PC-3 (cell line): ENCODE measurements at places on chromosomes 2 and 18. TPM values are rescaled to one million over a fixed set of nuclear protein-coding genes. Genes with fewer than 3 reads are reported as not detected.

DSEL gene
- 17.2 and 19.0 TPM in 2 replicates for total RNA-seq

MYOM1 gene
- total RNA-seq = 0.07 and 0.12 TPM in 2 replicates

RAMP1 gene
- total RNA-seq = 210 and 248 TPM in 2 replicates

GRCh38 chr2:118706371-118706770 lies 141.1 kb downstream of the EN1 start:
- DNase-seq = no peak
- H3K27me3 ChIP-seq = no peaks in the 10 kb centered on the region
- no peak overlapping the region for H3K27ac ChIP-seq
- H3K36me3 ChIP-seq = no peaks in the 10 kb centered on the region

DNA sequence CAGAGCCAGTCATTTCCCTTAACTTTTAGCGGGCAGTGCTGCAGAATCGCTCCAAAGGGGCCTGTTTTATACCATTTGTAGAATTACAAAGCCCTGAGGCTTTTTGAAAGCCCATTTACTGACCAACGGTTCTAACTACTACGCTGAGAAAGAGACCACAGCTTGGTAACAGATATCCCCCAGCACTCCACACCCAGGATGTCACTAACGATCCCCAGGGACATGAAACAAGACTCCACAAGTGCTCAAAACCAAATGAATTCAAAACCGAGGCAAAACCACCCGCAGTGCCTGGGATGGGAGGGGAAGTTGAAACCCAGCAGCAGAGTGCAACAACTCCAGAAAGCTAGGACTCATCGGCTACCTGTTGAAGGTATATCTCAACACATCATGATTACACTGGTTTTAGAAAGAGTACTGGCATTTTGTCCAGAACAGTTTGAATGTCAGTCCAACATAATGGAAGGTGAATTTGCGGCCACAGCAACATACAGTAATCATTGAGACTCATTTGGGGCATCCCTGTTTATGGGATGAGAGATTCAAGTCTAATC lies 33.6 kb upstream of the LRP2 start:
- H3K4me3 ChIP-seq = no peak overlapping the region
- H3K27me3 ChIP-seq = peaks cover 66% of the 10 kb centered on the region
- H3K36me3 ChIP-seq = no peaks in the 10 kb centered on the region
- no peak for DNase-seq
- H3K27ac ChIP-seq = no peak overlapping the region
- no peaks in the 10 kb centered on the region for H3K4me1 ChIP-seq

GRCh38 chr2:53234548-53234903 lies 533.1 kb upstream of the CHAC2 start:
- H3K4me1 ChIP-seq = peaks cover 22% of the 10 kb centered on the region
- H3K4me3 ChIP-seq = no peak overlapping the region
- H3K27me3 ChIP-seq = no peaks in the 10 kb centered on the region
- H3K36me3 ChIP-seq = no peaks in the 10 kb centered on the region
- DNase-seq = peak; percentile 42

GRCh38 chr2:120262150-120262549 lies 9.5 kb downstream of the RALB start:
- H3K27ac ChIP-seq = no peak overlapping the region
- no peaks in the 10 kb centered on the region for H3K27me3 ChIP-seq
- H3K4me3 ChIP-seq = no peak overlapping the region
- peaks cover 3% of the 10 kb centered on the region; the same call in 1 of the 2 replicates for H3K36me3 ChIP-seq
- 0 out of 2 replicates have a peak, but pooled peaks cover 7% of the 10 kb centered on the region for H3K4me1 ChIP-seq

DNA sequence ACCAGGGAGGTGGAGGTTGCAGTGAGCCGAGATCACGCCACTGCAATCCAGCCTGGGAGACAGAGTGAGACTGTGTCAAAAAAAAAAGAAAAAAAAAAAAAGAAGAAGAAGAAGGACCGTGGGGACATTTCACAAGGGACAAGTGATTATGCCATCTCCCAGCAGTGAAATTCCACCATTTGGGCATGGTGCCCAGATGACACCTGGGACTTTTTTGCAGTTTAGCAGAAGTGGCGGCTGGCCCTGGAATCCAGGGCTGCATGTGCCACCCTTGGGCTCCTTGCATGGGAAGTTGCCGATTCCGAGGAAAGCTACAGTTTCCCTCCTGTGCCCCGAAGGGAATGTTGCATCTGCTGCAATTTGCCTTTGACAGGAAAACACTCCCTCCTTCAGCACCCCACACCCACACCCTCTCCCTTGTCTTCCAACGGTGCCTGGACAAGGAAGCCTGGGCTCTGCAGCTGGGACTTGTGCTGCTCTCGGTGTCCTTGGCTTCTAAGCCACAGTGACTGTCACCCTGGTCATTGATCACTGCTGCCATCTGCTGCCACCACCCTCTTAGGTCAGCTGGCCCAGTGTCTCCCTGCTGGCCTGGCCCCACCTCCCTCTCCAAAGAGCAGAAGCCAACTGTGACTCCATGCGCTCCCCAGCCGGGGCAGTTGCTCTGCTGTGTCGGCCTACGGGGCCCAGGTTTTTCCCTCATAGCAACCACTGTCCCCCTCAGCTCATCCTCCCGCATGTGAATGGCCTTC lies 56.4 kb upstream of the LRRC30 start:
- H3K4me3 ChIP-seq = no peak overlapping the region
- H3K36me3 ChIP-seq = no peaks in the 10 kb centered on the region
- H3K27me3 ChIP-seq = peaks cover 55% of the 10 kb centered on the region
- DNase-seq = no peak
- no peak overlapping the region for H3K27ac ChIP-seq

DNA sequence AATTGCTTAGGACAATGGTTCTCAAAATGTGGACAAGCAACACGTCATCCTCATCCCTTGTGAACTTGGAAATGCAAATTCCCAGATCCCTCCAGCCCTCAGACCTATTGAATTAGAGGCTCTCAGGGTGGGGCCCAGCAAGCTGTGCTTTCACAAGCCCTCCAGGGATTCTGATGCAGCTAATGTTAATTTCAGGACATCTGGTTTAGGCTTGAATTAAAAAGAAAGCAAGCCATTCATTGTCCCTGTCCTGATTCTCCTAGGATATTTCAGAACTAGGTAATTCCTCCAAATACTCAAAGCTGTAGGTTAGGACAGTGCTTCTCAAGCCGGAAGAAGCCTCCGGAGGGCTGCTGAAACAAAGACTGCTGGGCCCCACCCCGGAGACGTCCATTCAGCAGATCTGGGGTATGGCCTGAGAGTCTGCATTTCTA lies 26.0 kb upstream of the GLI2 start:
- no peaks in the 10 kb centered on the region for H3K27me3 ChIP-seq
- H3K4me3 ChIP-seq = no peak overlapping the region
- H3K4me1 ChIP-seq = peaks cover 10% of the 10 kb centered on the region
- no peak overlapping the region for H3K27ac ChIP-seq
- no peak for DNase-seq
- H3K36me3 ChIP-seq = no peaks in the 10 kb centered on the region

- no peak overlapping the region for H3K4me3 ChIP-seq
- no peaks in the 10 kb centered on the region for H3K4me1 ChIP-seq
- DNase-seq = no peak
These were observed 14.6 kb downstream of the NBAS start for GRCh38 chr2:15546297-15547098.

DNA sequence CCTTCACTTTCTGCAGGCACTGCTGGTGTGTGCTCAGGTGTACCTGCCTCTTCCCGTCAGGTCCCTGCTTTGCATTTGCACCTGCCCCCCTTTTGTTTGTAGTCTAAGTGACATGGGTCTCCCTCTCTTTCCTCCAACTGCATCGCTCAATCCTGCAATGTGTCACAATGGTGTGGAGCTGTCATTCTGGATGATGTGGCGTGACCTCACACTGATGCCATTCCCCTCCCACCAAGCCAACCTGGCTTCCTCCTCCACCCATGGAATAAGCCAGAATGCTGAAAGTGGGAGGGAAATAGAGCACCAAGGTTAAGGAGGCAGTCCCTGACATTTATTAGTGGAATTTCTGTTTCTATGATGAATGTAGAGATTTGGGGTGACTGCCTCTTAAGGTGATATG lies 156.7 kb downstream of the ZBTB7C start:
- no peaks in the 10 kb centered on the region for H3K4me1 ChIP-seq
- no peak overlapping the region for H3K4me3 ChIP-seq
- DNase-seq = no peak
- H3K27me3 ChIP-seq = no peaks in the 10 kb centered on the region

- peak overlapping the region; percentile 59 for H3K27ac ChIP-seq
- no peaks in the 10 kb centered on the region for H3K27me3 ChIP-seq
These were observed 83.8 kb downstream of the CLHC1 start for GRCh38 chr2:55148269-55148668.

GRCh38 chr18:75405351-75405750 lies 22.2 kb downstream of the SMIM21 start:
- no peaks in the 10 kb centered on the region for H3K36me3 ChIP-seq
- no peak overlapping the region for H3K4me3 ChIP-seq
- H3K27me3 ChIP-seq = peaks cover 20% of the 10 kb centered on the region
- H3K27ac ChIP-seq = no peak overlapping the region
- peak; percentile 38 for DNase-seq
- H3K4me1 ChIP-seq = peaks cover 38% of the 10 kb centered on the region

DNA sequence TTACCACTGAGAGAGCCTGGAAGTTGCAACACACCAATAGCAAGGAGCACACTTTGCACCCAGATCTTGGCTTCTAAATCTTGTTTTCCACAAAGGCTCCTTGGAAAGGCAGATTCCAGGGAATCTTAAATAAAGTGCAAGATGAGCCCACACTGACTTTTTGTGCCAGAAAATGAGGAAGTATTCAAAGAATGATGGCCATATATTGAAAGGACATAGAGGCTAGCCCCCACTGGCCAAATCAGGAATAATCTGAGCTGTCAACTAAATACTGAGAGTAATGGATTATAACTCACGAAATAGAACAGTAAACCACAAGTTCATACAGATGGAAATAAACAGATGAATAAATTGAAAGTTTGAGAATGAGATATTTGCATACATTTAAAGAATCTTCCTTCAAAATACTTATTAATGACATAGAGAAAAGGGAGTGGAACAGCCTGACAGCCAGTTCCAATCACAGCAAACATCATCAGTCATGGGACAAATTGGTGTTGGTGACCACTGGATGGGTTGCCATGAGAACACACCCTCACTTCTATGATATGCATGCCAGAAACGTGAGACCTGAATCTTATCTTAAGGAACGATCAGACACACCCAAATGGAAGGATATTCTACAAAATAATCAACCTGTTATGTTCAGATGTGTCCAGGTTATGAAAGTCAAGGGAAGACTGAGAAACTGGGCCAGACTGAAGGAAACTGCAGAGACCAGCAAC lies 12.2 kb upstream of the ACKR3 start:
- H3K36me3 ChIP-seq = no peaks in the 10 kb centered on the region
- H3K27ac ChIP-seq = no peak overlapping the region
- no peaks in the 10 kb centered on the region for H3K27me3 ChIP-seq
- peak; percentile 4 for DNase-seq

DNA sequence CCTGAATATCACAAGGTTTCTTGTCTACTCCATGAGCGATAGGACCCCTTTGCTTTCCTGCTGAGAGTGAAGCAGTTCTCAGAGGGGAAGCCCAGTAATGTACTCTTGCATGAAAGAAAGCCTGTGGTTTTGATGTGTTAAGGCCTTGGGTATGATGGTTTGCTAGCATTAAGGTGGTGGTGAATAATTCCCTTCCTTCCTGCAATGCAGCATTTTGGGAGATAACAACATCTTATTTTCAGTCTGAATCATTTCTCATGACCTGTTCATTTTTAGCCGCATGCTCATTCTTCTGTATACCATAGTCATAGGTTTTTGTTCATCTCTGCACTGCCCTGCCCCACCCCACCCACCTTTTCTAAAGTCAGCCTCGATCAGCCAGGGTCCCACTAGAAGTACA lies 66.2 kb downstream of the HNMT start:
- no peaks in the 10 kb centered on the region; the same call in 1 of the 2 replicates for H3K4me1 ChIP-seq
- no peaks in the 10 kb centered on the region for H3K27me3 ChIP-seq
- no peak overlapping the region for H3K4me3 ChIP-seq
- no peaks in the 10 kb centered on the region for H3K36me3 ChIP-seq
- H3K27ac ChIP-seq = no peak overlapping the region
- DNase-seq = peak; percentile 48
